Tongue (tissue), 3 donors: ENCODE measurements at places on chromosomes 5 and 9.
A peak's percentile ranks its signal among the peaks of the same experiment; 100 is the strongest.

GRCh38 chr9:121548666-121549065 lies 49.0 kb upstream of the GGTA1 start:
- DNase-seq = no peak

DNA sequence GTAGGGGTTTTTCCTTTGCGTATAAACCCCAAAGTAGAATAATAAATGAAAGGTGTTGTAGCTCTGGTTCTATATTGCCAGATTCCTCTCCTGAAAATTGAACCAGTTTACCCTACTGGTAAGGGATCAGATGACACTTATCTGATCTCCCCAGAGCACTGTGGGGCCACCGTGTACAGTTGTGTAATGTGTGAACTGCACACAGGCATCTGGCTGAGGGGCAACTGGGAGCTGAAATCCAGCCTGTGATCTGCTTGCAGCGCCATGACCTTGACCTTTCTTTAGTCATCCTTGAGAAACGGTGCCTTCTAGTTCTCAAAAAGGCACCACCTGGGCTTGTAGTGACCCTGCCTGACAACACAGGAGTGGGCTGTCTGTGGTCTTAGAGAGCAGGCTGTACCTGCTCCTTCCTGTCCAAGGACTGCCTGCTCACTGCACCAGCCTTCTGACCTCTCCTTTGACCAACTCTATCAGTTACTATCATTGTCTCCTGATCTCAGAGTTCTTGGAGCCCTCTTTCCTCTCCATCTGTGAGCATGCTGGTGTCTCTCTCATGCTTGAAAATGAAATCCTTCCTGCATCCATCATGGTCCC lies 40.2 kb downstream of the PDE6A start:
- DNase-seq = no peak

GRCh38 chr9:136886610-136887597 lies 588 bp downstream of the TRAF2 start:
- DNase-seq = peak; percentile 22

- no peak for DNase-seq
Measured at GRCh38 chr5:151233616-151234085, 9.8 kb upstream of the CCDC69 start.

DNA sequence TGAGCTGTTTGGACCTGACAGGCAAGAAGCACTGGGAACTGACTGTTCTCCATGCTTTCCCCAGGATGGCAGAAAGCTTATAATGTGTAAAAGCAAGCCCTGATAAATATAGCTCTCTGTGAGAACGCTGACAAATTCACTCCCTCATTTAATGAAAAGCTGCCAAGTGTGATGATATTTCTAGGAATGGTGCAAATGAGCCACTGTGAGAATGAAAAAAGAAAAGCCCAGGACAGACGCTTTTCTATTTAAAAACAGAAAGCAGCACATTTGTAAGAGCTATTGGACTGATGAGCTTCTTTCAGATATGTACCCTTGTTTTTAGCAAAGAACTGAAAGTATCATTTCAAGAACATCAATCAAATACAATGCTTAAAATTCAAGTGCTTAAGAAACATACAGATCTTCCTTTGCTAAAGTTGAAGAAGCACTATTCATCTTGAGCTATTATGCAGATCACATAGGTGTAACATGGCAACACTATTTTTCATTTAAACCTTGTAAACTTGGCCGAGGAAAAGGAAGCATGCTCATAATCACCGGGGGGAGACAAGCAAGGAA lies 842.6 kb upstream of the ACO1 start:
- DNase-seq = peak; percentile 59

- peak; percentile 80 for DNase-seq
Measured at GRCh38 chr5:116772806-116773205, 198.2 kb upstream of the SEMA6A start.

GRCh38 chr5:150245111-150245789 lies 44.3 kb downstream of the CAMK2A start:
- DNase-seq = peak; percentile 83

GRCh38 chr5:82023644-82024043 lies 51.8 kb downstream of the ATG10 start:
- no peak for DNase-seq

DNA sequence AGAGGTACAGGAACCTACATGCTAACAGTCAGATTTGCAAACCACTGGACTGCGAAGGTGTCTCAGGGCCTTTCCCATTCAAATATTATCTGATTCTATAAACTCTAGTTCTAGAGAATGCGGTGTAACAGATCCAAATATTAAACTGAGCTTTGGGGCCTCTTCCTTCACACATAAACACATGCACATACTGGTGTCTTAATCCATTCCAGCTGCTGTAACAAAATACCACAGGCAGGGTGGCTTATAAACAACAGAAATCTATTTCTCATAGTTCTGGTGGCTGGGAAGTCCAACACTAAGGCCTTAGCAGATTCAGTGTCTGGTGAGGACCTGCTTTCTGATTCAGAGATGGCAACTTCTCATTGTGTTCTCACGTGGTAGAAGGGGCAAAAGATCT lies 30.2 kb downstream of the RETREG1 start:
- DNase-seq = no peak

GRCh38 chr9:38276771-38277439 lies 115.6 kb upstream of the ALDH1B1 start:
- peak; percentile 31 for DNase-seq
